Fibroblast of mammary gland (primary cell): ENCODE measurements at places on chromosomes 2 and 18.
A peak's percentile ranks its signal among the peaks of the same experiment; 100 is the strongest.

DNA sequence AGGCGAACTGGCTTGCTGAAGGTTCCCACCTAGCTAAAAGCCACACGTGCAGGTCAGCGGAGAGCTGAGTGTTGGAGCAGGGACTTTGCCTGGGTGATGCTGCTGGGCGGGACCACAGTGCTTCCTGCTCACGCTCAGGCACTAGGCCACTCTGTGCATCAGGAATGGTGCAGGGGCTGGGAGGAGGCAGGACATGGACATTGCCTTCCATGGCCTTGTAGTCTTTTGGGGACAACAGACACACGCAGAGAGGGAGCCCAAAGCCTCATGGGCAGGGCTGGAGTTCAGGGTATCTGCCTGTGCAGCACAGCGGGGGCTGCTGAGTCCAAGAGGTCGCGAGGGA is 207.2 kb downstream of the ZBTB7C start:
- DNase-seq: no peak

- no peak for DNase-seq
These were observed 283.4 kb upstream of the FBXO11 start for GRCh38 chr2:48189552-48190228.

GRCh38 chr2:122138561-122138960 is 383.1 kb downstream of the TSN start:
- DNase-seq: no peak

GRCh38 chr2:55869637-55870325 is 53.8 kb downstream of the EFEMP1 start:
- peak; percentile 68 for DNase-seq

DNA sequence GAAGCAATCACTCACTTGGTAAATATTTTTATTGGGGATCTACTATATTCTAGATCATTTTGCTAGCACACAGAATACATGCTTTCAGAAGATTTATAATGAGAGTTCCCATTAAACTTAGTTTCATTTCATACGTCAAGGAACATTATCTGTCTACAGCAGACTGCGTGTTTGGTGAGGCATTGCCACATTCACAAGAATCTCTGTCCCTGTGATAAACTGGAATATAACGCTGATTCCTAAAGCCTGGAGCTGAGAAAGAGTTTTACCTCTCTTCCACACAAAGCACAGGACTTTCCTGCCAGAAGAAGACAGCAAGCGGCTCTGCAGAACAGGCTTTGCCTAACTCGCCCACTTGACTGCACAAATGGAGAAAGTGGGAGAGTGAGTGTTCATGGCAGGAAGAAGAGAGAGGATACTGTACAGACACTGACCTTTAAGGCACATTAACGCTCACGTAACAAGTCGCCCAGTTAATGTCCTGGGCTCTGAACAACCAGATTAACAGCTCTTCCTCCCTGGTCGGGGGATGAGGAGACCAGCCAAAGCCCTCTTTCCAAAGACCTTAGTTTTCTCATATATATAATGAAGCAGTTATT is 356.2 kb downstream of the GPD2 start:
- DNase-seq: no peak

- DNase-seq: no peak
These were observed 69.6 kb downstream of the APLF start for GRCh38 chr2:68537011-68537410.

DNA sequence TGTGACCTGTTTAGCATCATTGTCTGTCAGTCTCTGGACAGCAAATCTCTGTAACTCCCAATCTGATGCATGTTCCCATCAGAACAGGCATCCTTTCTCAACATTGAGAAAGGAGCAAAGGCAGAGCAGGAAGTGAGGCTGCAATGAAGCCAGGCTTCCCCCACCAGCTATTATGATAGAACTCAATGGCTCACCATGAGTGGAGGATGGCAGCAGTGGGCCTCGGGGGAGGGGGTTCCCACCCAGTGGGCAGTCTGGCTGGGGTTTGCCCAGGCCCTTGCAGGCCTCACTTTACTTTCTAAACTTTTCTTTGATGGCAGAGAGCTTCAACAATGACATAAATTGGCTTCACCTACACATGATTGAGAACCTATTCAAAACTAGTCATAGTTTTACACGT is 240.6 kb upstream of the CXCR4 start:
- no peak for DNase-seq

DNA sequence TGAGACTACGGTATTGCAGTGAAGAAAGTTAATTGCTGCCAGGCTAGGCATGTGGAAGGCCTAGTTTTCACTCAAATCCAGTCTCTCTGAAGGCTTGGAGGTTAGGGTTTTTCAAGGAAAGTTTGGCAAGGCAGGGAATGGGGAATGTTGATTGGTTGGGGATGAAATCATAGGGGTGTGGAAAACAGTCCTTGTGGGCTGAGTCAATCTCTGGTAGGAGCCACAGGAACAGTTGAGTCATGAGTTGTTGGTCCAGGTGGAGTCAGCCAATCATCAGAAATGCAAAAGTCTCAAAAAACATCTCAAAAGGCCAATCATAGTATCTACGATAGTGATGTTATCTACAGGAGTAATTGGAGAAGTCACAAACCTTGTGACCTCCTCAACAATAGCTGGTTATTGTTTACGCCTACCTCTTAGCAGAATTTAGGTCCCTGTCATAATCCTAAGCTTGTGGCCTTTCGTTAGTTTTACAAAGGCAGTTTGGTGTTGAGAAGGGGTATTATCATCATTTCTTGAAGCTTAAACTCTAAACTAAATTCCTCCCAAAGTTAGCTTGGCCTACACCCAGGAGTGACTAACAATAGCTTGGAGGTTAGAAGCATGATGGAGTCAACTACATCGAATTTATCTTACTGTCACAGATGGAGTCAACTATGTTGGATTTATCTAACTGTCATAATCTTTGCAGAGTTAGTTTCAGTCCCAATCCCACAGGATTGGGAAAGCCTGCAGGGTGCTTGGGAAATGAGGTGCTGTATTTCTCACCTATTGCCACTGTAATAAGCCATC is 33.7 kb upstream of the APCDD1 start:
- peak; percentile 78 for DNase-seq

DNA sequence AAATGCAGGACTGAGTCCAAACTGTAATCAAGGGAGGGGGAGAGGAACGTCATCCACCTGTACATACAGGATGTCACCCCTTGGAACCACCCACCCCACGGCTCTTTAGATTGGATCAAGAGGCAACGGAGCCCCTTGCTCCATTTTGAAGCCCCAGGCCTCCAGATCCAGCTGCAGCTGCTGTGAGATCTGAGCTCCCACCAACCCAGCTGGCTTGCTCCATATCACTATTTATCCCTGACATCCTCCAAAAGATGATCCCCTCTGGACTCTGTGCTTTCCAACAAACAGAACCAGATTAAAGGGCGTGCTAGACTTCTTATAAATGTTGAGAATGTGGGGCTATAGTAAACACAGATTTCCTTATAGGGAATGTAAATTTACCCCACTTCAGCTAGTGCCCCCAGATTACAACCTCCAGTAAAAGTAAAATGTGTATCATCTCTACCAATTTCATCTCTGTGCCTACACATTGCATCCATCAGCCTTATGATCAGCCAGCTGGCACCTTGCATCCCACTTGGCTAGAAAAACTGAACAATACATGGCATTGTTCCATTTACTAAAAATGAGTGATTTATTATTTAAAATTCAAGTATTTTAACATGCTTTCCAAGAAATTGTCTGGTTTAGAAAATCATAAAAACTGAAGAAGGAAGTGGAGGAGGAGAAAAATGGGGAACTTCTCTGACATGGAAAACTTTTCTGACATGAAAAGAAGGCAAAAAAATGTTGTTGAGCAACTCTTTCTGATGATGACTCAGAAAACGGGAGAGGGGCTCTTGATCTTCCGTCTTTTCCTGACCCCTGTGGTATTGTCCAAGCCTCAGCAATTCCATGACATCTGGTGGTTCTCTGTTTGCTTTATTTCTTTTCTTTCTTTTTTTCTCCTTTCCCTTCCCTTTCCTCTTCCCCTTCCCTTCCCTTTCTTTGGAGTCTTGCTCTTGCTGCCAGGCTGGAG is 262.6 kb upstream of the THUMPD2 start:
- DNase-seq: peak; percentile 93

- peak; percentile 64 for DNase-seq
These were observed 10.8 kb downstream of the LAPTM4A start for GRCh38 chr2:20040489-20041172.

DNA sequence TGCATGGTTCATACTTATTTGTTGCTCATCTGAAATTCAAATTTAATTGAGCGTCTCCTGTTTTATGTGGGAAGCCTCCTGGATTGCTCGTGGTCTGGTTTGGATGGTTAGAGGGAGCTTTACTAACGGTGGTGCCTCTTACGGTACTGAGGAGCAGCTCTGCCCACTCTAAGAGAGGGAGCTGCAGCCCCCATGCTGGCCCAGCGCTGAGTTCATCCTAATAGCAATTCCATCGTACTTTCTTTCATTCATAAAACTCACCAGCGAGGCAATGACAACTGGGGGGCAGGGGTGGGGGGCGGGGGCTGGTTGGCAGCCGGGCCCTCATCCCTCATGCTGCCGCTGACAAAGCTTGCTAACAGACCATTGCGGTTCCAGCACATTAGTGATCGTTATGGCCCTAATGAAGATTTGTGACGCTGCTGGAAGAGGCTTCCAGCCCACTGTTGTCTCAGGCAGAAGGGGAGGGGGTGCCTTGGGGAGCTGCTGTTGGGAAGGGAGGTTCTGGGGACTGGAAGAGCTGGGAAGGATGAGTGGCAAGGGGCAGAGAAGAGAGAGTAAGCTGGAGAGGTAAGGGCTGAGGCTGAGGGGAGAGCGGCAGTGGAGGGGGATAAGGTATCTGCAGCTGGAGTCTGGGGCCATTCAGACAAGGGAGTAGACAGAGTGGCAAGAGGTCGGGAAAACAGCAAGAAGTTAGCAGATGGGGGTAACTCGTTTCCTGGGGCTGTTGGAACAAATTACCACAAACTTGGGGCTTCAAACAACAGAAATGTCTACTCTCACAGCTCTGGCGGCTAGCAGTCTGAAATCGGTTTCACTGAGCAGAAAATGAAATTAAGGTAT is 238.1 kb downstream of the LPIN1 start:
- DNase-seq: no peak

DNA sequence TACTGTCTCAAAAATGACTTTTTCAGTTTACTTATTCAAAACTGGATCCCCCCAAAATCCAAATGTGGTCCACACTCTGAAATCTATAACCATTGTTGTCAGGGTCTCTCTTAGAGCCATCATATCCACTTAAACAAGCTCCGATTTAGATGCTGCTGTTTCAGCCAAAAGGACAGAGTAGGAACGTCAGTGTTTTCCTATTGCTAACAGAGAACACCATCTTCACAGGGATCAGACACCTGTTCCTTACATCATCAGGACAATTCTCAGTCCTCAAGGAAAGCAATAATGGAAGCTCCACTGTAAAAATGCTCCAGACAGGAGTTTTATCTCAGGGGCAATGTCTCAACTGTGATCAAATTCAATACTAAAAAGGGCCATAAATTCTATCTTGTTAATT is 155.4 kb downstream of the STK39 start:
- DNase-seq: no peak

- DNase-seq: peak; percentile 79
These were observed 970.6 kb upstream of the ACVR2A start for GRCh38 chr2:146874260-146874658.

DNA sequence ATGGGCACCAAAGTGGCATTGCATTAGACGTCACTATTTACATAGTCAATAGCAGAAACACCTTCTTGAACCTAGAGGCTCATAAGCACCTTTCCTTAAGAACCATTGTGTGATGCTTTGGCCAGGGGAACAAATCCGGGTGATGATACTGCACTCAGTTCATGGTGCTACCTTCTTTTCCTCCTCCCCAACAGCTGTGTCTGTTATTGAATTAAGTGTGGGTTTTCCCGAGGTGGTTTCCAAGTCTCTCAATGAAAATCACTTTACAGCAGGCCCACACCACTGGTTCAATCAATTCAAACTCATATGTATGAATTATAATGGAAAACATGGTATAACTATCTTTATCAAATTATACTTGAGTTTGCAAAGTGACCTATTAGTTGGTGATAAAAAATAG is 9.3 kb upstream of the EFEMP1 start:
- DNase-seq: no peak

- no peak for DNase-seq
These were observed 143.1 kb downstream of the PTH2R start for GRCh38 chr2:208549546-208550158.

DNA sequence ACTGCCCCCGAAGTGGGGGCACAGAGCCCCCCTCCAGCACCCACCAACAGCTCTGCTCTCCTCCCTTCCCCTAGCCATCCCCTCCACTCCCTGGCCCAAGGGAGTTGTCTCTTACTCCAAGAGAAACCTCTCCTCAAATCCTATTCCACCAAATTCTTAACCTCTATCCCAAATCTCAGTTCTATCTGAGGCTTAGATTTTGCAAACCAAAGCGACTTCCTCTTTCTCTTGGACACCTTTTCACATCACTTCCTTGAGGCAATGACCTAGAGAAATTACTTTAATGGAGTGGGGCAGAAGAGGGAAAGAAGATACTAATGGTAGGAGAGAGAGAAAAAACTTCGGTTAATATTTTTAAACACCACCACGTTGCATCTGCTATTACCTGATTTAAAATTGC is 167.2 kb downstream of the SS18 start:
- no peak for DNase-seq

- DNase-seq: peak; percentile 32
These were observed 519 bp downstream of the TTL start for GRCh38 chr2:112482309-112483041.

GRCh38 chr2:74503506-74504475 is 3.7 kb downstream of the PCGF1 start:
- DNase-seq: no peak

- DNase-seq: peak; percentile 45
These were observed 130.0 kb downstream of the ARL4C start for GRCh38 chr2:234366891-234367290.

- peak; percentile 36 for DNase-seq
These were observed 41.4 kb upstream of the TRIB2 start for GRCh38 chr2:12675352-12675795.

DNA sequence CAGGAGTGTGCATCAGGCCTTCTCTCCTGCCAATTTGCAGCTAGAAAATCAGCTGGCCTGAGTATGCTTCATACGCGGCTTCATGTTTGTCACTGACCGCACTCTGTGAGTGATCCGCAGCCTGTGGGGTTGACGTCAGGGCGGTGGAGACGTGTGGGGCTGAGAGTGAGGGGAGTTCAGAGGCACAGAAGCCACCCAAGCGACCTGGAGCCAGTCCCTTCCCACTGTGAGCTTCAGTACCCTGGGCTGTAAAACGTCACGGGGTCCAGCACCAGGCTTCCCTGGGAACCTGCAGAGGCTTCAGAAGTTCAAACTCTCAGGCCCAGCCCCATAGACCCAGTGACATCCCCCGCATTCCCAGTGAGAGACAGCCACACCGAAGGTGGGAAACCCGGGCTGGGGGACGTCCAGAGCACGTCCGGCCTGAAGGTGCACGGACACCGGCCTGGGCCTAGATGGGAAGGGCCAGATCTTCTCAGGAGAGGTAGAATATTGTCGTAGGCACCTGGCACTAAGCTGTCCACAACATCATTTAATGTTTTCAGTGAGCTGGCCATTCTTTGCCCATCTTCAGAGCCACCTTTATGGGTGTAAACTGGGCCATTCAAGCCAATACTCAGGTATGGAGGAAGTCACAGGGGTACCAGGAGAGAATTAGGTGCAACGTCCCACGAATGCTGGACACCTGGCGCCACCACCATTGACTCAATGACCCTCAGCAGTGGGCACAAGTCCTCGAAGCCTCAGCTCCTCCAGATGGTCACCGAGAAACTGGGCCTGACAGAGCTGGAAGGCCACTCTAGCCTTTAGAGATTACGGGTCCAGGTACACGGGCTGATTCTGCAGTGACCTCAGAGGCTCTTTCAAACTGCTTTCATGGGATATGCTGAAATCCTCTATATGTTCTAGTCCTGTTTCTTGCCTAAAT is 235.6 kb upstream of the MYT1L start:
- no peak for DNase-seq
